ENCODE measurements at places on chromosomes 1 and 21.

- DNase-seq = no peak
Observed at GRCh38 chr1:92797961-92798360, 13.1 kb upstream of the EVI5 start.

DNA sequence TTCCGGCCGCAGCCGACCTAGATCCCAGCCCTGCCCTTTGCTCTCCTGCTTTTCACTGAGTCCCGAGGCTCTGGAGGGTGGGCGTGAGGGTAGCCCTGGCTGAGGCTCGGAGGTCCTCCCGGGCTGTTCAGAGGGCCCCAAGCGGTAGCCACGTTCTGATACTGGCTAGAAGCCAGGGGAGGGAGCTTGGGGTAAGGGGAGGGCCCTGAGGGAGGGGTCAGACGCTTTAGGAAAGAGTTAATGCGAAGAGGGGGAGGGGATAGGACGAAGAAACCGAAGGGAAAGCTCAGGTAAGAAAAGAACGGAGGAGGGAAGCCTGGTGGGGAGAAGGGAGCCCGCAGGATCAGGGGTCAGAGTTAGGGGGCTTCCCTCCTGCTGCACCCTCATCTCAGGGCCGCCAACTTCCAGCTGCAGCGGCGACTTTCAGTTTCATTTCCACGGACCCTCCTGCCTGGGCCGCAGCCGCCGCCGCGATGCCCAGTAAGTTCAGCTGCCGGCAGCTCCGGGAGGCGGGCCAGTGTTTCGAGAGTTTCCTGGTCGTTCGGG lies at the start of gene MOV10:
Gene MOV10, plus strand, starts transcription at position 220 of the 546 bp plus-strand sequence. Its CDS starts 254 bp downstream, at position 474.
- peak; percentile 68 for DNase-seq

DNA sequence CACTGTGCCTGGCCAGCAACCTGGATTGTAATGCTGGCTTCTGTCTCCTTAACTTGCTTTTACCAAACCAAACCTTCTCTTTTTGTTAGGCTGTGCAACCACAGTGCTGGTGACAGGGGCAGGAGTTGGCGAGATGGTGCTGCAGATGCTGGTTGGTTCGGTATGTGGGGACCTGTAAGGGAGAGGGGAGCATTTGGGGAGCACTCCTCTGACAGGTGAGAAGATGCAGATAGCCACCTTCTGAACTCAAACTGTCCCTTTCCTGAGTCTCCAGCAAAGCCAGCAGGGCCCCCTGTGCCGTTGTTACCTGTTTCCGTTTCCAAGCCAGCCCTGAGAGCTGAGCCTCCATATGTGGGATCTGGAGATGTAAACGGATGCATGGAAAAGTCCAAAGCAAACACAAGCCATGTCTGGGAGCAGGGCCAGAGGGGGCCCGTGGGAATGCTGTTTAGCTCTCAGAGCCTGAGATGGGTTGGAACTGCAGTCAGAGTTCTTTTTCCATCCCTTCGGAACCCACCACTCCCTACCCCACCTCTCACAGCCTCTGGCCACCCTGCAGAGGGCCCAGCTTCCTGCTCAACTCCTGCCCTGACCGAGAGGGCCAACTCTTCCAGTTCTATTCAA lies 34.0 kb downstream of the ELK4 start:
- DNase-seq = no peak

- DNase-seq = peak; percentile 3
Observed at GRCh38 chr21:17726047-17726829, 92.9 kb downstream of the C21orf91 start.

DNA sequence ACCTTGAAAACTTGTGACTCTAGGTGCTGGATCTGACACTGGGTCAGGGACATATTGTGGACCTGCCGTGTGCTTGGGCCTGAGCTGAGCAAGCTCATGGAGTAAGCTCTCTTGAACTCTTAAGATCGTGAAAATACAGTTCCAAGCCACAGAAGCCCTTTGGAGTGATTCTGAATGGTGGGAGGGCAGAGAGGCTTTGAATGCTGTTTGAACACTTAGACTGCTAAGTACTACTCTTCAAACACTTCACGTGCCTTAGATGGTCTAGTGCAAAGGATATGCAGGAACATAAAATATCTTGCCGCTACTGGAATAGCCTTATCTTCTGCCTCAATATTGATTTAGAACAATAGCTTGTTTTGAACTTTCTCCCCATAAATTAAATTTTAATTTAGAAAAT lies 21.6 kb downstream of the ROR1 start:
- no peak for DNase-seq

DNA sequence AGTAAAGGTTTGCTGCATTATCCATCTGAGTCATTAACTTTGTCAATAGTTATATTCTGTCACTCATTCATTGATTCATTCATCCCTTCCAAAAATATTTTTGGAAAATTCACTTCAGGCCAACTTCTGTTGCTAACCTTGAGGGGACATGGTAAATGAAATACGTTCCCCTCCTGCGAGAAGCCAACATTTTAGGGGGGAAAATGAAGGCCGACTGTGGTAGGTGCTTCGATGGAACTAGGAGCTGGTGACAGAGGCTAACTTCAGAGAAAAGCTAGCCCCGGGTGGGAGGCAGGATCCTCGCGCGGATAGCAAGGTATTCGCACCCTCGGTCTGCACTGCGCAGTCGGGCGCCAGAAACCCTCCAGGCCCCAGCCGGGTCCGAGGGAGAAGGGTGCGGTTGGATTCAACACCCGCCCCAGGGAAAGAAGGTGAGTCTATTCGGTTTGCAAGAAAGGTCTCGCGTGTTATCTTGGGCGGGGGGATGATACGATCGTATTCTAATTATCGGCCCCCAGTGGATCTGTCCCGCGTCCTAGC lies 646 bp upstream of the RRP15 start:
- DNase-seq = no peak

- DNase-seq = no peak
Observed at GRCh38 chr1:162910161-162910560, 49.2 kb upstream of the CCDC190 start.

DNA sequence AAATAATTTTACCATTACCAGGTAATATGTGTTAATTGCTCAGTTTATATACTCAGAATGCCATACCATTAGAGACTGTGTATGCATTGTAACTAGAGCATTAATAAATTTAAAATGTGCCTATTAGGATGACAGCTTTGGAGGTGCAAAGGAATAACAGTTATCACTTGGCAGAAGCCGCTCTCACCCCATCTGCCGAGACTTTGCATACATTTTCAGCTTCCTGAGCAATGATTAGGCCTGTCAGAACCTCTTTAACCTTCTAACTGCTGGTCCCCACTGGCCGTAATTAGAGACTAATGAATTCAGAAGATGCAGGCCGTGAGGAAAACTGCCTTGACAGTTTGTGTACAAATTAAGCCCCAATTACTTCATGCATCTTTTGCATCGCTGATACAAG lies 158.0 kb upstream of the PROX1 start:
- no peak for DNase-seq

GRCh38 chr1:168304865-168305264 lies 24.2 kb downstream of the TBX19 start:
- DNase-seq = no peak

- no peak for DNase-seq
Observed at GRCh38 chr1:201309416-201309815, 26.1 kb downstream of the PKP1 start.

DNA sequence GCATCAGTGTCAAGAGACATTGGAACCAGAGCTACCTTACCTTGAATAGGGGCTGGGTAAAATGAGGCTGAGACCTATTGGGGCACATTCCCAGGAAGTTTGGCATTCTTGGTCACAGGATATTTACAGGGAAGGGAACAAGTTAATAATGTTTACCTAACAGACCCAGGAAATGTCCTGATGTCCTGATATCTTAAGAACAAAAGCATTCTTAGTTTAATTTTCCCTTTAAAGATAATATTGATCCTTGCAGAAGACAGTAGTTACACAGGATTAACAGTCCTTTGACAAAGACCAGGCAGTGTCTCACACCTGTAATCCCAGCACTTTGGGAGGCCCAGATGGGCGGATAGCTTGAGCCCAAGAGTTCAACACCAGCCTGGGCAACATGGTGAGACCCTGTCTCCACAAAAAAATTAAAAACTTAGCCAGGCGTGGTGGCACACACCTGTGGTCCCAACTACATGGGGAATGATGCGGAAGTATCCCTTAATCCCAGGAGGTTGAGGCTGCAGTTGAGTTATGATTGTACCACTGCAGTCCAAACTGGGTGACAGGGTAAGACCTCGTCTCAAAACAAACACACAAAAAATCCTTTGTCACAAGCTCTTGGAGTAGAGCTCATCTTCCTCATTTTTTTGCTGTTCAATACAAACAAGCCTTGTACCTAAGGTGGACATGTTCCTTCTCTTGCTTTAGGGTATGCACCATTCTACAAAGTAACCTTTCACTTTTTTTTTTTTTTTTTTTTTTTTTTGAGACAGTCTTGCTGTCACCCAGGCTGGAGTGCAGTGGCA lies 1.3 kb upstream of the TOMM20 start:
- no peak for DNase-seq

- no peak for DNase-seq
Observed at GRCh38 chr1:24949331-24949881, 19.3 kb upstream of the RUNX3 start.

GRCh38 chr1:12473596-12474362 lies 144.2 kb downstream of the DHRS3 start:
- no peak for DNase-seq

- peak; percentile 7 for DNase-seq
Observed at GRCh38 chr1:54199151-54199764, 572 bp downstream of the CYB5RL start.

DNA sequence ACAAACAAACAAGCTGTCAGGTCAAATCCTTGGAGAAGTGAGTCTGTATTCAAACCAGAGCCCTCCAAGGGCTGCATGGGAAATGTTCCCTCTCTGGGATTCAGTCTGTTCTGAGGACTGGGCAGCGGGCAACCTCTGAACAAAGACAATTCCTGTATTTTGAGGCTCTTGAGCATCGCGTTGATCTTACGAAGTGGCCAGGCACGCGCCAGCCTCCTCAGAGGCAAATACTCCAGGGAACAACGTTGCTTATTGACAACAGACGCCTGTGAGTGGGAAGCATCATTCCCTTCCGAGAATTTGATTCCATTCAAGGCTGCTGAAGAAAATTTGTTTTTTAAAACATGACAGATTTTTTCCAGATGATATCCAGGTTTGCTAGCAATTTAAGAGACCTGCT lies 20.0 kb upstream of the TACSTD2 start:
- DNase-seq = no peak

- DNase-seq = no peak
Observed at GRCh38 chr1:201599548-201599947, 60.6 kb downstream of the NAV1 start.

GRCh38 chr1:243663651-243664050 lies 186.4 kb downstream of the AKT3 start:
- DNase-seq = no peak

- no peak for DNase-seq
Observed at GRCh38 chr1:79845936-79846335, 839.4 kb upstream of the ADGRL4 start.

GRCh38 chr1:54519709-54520108 lies 28.3 kb upstream of the ACOT11 start:
- no peak for DNase-seq

- DNase-seq = no peak
Observed at GRCh38 chr1:192066202-192066601, 92.1 kb upstream of the RGS18 start.

DNA sequence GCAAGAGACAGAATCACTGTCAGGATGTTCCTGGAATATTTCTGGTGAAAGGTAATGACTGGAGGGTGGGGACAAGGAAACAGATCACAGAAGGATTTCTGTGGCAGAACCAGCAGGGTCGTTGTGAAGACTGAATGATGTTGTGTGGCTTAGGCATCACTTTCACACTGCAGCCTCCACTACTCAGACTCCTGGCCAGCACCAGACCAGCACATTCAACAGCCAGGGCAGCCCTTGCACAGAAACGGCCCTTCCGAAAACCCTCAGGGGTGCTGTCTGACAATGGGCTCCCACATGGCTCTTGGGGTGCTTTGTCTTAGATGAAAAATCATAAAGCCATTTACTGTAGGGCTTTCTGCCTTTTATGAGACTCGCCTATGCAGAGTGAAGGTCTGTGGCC lies 3.8 kb upstream of the RAB7B start:
- DNase-seq = no peak

DNA sequence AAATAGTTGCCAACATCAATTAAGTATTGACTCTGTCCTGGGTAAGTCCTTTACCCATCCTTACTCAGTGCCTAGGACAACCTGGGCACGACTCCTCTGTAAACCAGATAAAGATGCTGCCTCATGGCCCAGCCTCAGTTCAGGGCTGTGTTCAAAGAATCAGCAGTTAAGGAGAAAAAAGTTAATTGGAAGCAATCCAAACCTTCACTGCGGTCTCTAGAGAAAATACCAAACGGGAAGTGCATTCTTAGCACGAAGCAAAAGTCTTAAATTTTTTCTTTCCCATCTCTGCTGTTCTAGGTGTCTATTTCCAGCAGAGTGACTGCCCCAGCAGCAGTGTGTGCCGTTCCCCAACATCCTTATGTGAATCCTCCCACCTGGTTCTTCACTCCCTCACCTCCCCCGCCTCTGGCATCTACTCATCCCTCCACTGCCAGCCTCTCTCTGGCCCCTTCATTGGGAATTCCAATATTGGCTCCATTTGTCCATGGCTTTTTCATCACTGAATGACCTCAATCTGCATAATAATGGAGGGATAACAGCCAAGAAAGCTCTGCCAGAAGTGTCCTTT lies 23.2 kb downstream of the KANK4 start:
- DNase-seq = peak; percentile 10

DNA sequence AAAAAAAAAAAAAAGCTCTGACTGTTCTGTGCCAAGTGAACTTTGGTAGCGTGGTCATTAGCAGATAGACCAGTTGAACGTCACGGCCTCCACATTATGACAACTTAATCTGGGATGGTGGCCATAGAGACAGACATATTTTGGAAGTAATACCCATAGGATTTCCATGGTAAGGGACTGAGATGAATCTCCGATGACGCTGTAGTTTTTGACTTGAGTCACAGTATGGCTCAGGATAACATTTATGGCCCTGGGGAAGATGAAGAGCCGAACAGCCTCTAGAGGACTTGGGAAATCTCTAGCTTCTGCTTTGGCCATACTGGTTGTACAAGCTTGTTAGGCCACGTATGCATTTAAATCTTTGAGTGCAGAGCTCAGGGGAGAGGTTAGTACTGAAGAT lies 214.0 kb downstream of the KCNJ6 start:
- no peak for DNase-seq

DNA sequence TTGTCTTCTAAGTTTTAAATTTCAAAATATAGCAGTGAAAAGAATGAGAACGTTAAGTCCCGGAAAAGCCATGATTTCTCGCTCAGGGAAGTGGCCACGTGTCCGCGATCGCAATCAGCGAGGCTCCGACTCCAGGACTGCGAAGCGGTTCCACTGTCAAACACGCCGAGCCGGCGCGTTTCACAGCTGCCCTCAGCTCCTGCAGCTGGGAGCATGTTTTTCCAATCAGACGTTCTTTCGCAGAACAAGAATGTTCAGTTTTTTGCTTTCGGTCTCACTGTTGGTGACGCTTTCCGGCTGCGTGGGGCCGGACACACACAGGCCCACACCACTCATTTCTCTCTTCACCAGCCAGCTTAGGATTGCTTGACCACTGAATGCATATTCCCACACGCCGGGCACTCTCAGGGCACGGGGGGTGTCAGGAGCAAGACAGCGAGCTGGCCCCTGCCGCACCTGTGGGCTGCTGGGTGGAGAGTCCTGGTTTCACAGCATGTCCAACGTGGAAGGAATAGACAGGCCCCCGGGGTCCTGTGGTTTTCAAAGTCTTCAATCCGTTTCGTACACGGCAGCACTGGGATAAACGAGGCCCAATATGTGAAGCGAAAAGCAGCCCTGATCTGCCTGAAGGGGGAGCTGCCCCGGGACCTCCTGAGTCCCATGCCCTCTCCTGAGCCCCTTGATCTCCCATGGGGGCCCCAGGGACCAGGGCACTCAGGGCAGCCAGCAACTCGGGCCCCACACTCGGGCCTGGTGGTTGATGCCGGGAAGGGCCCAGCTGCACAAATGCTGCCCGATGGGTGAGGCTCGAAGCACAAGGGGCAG lies 47.3 kb upstream of the COL18A1 start:
- no peak for DNase-seq
